ENCODE measurements at places on chromosomes 11 and 22.

GRCh38 chr11:13644997-13645687 lies 23.3 kb upstream of the FAR1 start:
- DNase-seq, result no peak

GRCh38 chr11:19101796-19102520 lies 15.0 kb upstream of the ZDHHC13 start:
- DNase-seq, result no peak

DNA sequence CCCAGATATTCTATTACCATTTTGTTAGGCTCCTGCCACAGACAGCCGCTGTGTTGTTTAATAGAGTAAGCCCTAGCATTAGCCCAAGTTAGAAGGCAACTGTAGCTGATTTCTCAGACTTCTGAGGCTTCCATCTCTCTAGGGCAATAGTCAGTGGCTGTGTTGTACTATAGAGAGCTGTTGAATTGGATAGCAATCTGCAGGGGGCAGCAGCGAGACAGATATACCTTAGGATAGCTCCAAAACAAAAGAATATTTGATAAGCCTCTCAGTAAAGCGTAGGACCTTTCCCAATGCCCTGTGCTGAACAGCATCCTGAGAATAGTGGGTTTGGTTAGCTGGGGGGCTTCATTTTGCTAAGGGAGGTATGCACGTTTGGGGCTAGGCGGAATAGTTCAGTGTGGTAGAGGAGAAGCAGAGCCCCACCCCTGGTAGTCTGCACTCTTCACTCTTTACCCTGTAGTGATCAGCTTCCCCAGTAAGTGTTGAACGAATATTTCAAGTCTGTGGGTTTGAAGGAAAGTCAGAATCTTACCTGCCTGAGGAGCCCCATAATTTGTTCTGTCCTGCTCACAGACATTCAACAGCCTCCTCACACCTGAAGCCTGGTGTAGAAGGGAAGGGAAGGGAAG lies 515.1 kb downstream of the INSC start:
- no peak for DNase-seq

GRCh38 chr11:86372586-86372985 lies 2.1 kb upstream of the CCDC81 start:
- no peak for DNase-seq

All from T-cell (primary cell).